ENCODE measurements at places on chromosomes 1 and 21.
A peak's percentile ranks its signal among the peaks of the same experiment; 100 is the strongest.

DNA sequence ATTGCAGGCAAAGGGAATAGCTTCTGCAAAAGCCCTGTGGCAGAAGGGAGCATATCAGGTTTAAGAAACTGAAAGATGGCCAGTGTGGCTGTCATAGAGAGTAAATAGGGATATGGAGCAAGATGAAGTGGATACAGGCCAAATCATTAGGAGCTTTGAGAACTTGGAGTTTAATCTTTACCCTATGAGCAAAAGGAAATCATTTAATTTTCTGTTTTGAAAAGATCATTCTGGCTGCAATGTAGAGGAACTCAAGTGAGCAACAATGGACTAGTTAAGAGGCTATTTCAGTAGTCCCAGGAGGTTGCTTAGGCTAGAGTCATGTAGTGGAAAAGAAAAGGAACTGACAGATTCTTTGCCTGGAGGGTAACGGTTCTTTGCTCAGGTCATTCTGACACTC lies 47.2 kb downstream of the RAP1A start:
- DNase-seq, result no peak

GRCh38 chr1:215095524-215095923 lies 13.0 kb downstream of the KCNK2 start:
- no peak for DNase-seq

GRCh38 chr1:22229379-22229778 lies 86.5 kb upstream of the WNT4 start:
- DNase-seq, result no peak

DNA sequence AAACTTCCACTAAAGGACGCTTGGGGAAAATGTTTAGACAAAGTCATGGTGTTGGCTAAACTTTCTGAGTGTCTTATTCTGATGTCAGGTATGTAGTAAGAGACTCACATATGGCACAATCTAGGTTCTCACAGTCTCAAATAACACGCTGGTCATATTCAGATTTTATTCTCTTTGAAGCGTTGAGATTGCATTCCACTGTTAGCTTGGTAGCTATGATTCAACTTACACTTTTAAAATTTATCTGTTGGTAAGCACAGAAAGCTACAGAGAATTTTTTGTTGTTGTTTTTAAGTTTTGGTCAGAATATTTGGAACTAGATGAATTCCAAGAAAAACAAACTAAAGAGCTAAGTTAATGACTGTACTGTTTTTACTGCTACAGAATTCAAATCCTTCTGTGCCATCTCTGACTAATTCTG lies 126.7 kb downstream of the PRRX1 start:
- DNase-seq, result no peak

GRCh38 chr1:26692211-26692792 lies 3.5 kb upstream of the ARID1A start:
- DNase-seq, result peak; percentile 97

DNA sequence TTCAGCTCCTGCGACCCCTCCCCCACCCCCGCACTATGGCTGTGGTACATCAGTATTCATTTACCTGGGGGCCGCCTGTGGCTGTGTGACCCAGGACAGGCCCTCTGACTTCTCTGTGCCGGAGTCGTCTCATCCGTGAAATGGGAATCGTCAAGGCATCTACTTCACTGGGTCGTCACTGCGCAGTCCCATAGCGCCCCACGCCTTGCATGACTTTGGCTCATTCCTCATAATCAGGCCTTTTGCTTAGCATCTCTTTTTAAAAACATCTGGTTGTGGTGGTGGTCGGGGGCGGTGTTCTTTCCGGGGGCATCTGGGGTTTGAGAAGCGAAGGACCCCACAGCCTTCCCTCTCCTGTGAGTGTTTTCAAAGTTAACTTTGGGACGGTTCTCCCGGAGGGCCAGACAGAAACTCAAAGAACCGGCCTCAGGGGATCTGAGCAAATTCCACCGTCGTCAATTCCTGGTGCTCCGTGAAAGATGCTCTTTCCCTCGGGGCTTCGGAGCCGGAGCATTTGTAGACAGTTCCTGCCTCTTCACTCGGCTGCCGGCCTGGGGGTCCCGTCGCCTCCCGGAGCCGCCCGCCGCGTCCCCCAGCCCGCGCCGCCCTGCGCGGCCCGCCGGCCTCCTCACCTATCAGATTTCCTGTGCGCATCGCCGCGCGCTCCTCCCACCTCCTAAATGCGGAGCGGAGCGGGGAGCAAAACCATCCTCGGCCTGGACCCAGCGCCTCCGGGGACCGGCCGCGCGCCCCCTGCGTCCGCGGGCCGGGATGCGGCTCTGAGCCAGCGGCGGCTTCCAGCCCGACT lies at the start of gene B3GALT5:
B3GALT5 (plus strand) TSS at position 708 of the 808 bp plus-strand sequence. CDS start 47,620 bp downstream, outside the sequence.
- no peak for DNase-seq

- no peak for DNase-seq
These were observed 272.3 kb downstream of the NEGR1 start for GRCh38 chr1:72010094-72010431.
